Calu3 (cell line): ENCODE measurements at places on chromosomes 1 and 21.

- DNase-seq = no peak
Measured at GRCh38 chr1:21332554-21333311, 42.5 kb upstream of the ECE1 start.

- no peak for DNase-seq
Measured at GRCh38 chr1:99784143-99784542, 17.7 kb upstream of the FRRS1 start.

DNA sequence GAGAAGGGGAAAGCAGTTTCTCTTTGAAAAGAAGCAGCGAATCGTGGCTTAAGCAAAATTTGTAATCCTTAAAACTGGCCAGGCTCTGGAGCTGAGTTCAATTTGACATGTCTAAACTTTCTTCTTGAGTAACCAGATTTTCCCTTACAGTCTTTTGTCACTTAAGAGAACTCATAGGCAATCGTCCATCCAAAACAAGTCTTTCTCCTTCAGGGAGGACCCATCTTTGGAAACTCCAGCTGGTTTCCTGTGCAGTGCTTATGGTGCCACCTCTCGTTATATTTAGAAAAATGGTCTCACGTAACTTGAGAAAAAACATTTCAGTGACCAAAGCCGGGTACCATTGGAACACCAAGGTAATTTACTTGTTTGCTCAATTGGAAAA, 1.8 kb upstream of the PTTG1IP start:
- DNase-seq = no peak

DNA sequence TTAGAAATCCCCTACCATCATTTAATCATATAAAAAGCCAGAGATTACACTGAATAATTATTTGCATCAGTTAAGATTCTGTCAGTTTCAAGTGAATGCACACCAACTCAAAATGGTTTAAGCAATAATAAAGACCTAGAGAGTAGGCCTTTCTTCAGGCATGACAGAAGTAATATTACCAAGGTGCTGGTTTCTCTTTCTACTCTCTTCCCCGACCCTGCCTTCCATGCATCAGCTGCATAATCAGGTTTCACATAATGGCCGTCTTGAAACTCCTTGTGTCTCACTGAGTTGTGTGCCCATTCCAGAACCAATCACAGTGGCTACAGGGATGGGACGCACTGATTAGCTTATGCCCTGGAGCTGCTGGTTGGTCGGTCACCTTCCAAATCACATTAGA, 103.5 kb upstream of the SERTAD4 start:
- DNase-seq = no peak

- DNase-seq = no peak
Measured at GRCh38 chr1:161382214-161383019, 14.7 kb upstream of the CFAP126 start.

GRCh38 chr21:45850181-45850580, 131.4 kb upstream of the COL6A1 start:
- no peak for DNase-seq

GRCh38 chr1:7430691-7431090, 340.4 kb upstream of the VAMP3 start:
- no peak for DNase-seq

DNA sequence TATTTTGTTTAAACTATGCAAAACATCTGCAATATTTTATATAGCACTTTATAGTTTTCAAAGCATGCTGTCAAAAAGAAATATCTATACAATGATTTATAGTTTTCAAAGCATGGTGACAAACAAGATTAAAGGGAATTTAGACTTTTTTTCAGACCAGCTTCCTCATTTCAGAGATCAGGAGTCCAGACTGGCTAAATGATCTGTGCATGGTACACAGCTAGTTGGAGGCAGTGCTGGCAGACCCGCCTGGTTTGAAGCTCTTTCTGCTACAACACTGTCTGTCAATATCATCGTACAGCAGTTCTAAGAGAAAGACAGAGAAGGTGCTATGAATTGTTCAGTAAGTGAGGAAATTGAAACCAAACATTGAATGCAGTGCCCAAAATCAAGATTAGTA, 479.0 kb downstream of the PTBP2 start:
- DNase-seq = no peak

DNA sequence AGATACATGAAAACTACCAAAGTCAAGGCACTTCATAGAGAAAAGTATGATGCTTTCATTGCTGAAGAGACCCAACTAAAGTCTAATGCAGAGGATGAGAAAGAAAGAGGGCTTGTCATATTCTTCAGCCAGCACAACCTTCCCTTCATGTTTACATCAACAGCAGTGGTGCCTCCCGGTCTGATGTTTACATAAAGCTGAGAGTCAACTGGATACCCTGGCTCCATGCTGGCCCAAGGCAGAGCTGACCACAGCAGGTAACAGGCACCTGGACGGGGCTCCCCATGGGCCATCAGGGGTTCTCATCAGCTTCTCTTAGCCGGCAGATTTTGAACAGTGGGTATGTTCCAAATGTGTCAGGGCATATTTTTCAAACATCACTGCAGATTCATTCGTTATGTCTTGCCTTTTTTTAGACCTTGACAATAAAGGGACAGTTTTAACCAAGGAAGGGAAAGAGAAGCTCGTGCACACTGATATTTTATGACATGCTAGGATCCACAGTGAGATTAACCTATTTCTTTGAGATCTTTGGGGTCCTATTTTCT, 117.1 kb downstream of the NRIP1 start:
- DNase-seq = no peak

DNA sequence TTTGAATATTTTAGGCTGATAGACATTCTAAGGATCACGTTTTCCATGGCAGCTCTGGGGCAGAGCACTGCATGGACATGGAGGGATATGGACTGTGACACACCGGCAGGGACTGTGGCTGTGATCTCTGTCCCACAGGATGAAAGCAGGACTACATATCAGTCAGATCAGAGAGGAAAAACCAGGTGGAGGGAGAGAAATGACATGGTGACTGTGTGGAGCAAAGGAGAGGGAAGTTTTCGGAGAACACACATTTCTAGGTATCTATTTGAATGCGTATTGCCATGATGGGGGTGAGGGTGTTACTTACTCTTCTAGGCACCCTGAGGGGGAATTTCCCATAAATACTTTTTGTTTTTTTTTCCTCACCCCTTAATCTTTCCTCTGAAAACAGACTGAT, 3.2 kb upstream of the CD1C start:
- DNase-seq = no peak

DNA sequence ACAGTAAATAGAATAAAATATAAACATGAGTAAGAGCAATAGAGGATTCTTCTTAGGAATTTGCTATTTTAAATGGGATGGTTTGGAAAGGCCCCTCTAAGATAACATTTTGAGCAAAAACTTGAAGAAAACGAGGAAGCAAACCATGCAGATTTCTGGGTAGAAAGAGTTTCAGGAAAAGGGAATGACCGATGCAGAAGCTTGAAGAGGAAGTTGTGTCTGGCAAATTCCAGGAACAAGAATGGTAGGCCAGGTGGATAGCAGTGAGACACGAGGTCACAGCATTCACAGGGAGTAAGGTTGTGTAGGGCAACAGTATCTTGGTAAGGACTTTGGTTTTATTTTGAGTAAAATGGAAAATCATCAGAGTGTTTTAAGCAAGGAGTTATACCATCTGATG, 108.9 kb downstream of the PEX14 start:
- no peak for DNase-seq

DNA sequence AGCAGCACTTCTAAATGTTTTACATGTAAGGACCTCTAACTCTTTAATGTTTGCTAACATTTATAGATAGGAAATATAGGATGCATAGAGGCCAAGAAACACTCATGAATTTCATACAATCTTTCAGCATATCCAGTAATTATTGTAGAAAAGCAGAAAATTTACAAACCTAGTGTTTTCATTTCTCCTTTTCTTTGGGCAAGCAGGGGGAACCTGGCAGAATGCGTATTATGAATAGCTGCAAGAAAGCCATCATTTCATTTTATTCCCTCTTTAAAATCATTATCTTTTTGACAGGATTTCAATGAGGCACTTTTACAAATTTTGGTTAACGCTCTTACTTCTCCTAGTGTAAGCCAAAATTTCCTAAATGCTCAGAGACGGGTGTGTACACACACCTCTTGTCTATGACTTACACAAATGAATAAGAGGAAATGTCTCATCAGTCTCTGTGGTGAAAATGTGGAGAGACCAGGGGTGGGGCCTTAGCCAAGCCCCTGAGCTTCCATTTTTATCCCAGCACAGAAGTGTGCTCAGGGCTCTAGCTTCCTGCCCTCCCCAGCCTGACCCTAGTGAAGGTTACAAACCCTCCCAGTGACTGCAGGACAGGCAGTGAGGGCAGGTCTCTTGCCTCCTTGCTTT, 91.6 kb downstream of the LRRC8C start:
- no peak for DNase-seq

GRCh38 chr1:68117416-68117815, 67.0 kb upstream of the DIRAS3 start:
- no peak for DNase-seq

GRCh38 chr1:2347409-2347785, 44.0 kb downstream of the MORN1 start:
- DNase-seq = no peak
